ENCODE measurements at places on chromosomes 1 and 21. TPM values are rescaled to one million over a fixed set of nuclear protein-coding genes. Genes with fewer than 3 reads are reported as not detected.

ASTN1 gene
- total RNA-seq, result 0.23 TPM

SMPDL3B gene
- 17.2 TPM for total RNA-seq

ANGPTL3 gene
- not detected for total RNA-seq

UHMK1 gene
- total RNA-seq, result 37.6 TPM

LCE1A gene
- total RNA-seq, result not detected

ZC3H12A gene
- total RNA-seq, result 16.0 TPM

LAMTOR2 gene
- total RNA-seq, result 94.8 TPM

NCMAP gene
- total RNA-seq, result 0.80 TPM

DISC1 gene
- total RNA-seq, result 4.0 TPM

S100A14 gene
- 11.2 TPM for total RNA-seq

- no peak for DNase-seq
Measured at GRCh38 chr1:19672237-19672636, 7.6 kb downstream of the HTR6 start.

GRCh38 chr1:17844185-17844826 is 89.2 kb downstream of the ACTL8 start:
- no peak for DNase-seq

DNA sequence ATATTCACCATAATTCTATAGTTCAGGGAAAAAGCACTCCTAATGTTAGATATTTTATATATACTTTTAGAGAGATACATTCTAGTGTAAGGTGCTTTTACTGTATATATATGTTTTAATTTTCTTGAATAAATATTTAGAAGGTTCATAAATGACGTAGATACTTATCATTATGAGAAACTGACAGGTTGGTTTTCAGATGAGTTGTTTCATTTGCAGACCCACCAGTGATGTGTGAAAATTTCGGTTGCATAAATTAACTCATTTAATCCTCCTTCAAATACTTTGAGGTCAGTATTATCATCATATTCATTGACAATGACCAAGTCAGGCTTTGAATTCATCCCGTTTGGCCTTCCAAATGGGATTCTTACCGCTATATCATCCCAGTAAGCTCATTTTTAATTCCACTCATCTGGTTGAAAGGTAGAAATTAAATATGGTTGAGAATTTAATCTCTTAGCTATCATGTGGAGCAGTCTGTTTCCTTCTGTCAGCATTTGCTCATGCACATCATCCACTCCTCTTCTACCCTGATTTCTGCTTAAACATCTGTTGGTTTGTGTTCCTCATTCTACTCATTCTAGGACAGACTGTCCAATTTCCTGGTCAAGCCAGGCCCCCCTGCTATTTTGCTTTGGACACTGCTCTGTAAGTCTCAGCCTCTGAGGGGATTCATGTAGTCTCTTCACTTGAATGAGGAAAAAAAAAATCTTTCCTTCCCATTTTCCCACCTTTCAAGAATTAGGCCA is 1156.6 kb downstream of the PLA2G4A start:
- no peak for DNase-seq

- no peak for DNase-seq
Measured at GRCh38 chr21:35349376-35350080, 300.4 kb upstream of the RUNX1 start.

GRCh38 chr1:16441282-16441665 is 750 bp downstream of the NECAP2 start:
- DNase-seq, result no peak

GRCh38 chr1:59169703-59170102 is 127.2 kb upstream of the FGGY start:
- DNase-seq, result no peak

- no peak for DNase-seq
Measured at GRCh38 chr1:24859063-24860010, 70.7 kb downstream of the RUNX3 start.

DNA sequence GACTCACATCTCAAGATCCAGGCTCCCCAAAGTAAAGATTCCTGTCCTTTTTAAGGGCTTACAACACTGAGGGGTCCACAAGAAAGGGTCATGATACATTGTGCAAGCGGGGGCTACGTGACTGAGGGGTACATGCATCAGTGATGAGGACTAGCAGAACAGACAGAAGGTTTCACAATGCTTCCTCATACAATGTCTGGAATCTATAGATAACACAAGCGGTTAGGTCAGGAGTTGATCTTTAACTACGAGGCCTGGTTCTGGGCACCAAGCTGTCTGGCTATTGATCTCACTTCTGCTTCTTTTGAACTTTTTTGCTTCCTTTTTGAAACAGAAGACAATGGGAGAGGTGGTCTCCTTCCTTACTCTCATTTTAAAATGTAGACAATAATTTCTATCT is 718.6 kb downstream of the AMY1C start:
- no peak for DNase-seq

- no peak for DNase-seq
Measured at GRCh38 chr1:35220976-35221375, 28.0 kb upstream of the SFPQ start.

- no peak for DNase-seq
Measured at GRCh38 chr1:33393524-33393923, 37.4 kb downstream of the PHC2 start.

GRCh38 chr1:243979396-243979795 is 71.7 kb upstream of the ZBTB18 start:
- no peak for DNase-seq

DNA sequence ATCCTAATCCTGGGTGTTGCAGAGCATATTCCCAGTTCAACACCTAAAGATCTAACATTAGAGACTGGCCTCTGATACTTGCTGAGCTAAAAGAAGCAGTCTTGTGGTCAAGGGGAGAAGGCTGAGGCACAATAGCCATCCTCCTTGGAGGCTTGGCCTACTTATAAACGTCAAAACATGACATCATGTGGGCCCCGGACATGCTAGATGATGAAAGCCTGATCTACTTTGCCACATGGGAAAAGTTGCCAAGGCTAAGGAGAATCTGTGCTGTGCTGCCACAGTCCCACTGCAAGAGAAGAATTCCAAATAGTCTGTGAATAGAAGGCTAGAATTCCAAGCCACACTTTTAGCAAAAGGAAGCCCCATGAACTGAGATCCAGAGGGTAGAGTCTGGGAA is 43.9 kb upstream of the SAMD13 start:
- DNase-seq, result no peak

DNA sequence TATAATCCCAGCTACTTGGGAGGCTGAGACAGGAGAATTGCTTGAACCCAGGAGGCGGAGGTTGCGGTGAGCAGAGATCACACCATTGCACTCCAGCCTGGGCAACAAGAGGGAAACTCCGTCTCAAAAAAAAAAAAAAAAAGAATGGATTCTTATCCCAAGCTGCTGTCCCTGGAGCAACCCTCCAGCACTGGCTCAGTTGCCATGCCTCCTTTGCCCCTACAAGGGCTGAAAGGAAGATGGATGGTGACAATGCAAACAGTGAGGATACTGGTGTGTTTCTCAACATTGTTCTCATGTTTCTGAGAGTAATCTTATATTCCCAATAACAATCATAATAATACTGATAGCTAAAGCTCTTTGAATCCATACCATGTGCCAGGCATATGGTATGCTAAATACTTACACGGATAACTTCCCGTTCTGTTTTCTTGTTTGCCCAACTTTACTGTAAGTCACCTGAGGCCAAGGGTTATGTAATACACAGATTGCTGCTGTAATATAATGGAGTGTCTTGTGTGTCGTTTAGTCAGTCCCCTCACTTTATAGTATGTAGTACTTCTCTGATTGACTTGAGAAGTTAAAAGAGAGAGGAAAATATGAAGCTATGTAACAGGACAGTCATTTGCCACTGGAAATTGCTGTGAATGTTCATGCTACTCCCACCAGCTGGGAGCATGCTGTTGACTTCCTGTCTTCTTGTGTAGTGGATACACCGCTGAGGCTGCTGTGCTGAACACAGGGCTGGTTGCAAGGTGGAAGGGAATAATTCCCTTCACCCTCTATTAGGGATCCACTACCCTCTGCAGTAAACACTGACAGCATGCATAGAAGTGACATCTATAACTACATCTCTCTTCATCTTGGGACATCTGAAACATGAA is 153.6 kb downstream of the CNIH3 start:
- DNase-seq, result no peak

GRCh38 chr1:186869526-186870228 is 40.9 kb downstream of the PLA2G4A start:
- DNase-seq, result no peak

DNA sequence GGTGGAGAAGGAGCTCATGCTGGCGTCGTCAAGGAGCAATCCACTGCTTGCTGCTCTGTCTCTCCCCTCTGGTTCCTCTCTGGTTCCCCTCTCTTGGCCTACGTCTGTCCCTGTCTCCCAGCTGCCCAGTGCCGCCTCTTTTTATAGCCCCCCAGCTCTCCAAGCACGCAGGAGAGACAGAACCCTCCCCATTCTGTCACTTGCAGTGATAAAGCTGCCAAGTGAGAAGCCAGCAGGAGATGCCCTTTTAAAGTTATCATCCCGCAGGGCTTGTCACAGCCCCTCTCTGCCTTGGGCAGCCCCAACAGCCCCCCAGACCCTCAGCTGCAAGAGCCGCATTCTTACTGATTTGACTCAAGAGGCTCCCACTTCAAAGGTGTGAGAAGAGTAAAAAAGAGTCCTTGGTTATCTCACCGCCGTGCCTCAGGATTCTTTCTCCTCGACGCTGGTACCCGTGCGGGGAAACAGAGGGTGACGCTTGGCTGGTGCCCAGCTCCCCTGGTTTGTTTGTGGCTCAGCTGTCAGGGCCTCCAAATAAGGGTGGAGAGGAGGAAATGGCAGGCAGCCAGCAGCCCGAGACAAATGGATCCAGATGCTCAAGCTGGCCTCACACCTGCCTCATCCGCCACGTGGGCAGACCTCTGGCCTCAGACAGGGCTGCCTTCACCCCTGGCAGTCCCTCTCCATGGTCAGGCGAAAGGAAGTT is at the start of gene NPPA:
NPPA (minus strand) TSS at position 117 of the 706 bp plus-strand sequence; CDS start at position 18, 99 bp downstream.
- DNase-seq, result no peak

DNA sequence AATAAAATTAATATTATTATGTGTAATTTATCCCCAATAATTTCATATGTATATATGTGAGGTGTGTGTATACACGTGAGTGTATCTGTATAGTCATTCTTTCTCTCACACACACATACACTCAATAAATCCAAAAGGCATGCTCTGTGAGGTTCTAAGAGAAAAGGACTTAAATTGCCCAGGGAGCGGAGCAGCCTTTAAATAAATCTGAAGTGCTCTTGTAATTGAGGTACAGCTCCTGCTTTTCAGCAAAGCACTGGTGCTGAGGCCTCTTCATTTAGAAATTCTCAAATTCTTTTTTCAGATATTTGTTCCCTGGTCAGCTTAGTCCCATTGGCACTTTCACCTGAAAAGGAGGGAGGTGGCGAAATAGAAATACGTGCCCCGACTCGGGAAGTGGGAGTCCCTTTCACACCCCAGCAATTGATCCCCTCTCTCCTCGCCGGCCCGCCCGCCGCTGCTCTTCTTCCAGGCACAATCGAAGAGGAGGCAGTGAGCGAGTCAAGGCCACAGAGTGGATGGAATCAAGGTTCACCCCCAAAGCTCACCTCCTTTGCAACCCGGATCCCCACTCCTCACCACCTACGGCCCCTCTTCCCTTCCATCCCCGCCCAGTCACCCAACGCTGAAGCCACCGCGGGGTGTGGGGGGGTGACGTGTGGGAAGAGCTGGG is 944 bp downstream of the PLPPR5 start:
- no peak for DNase-seq

GRCh38 chr1:96355521-96355920 is 366.1 kb upstream of the PTBP2 start:
- no peak for DNase-seq

- no peak for DNase-seq
Measured at GRCh38 chr1:4681026-4681425, 26.6 kb downstream of the AJAP1 start.

GRCh38 chr21:38956007-38956406 is 150.3 kb downstream of the ETS2 start:
- DNase-seq, result no peak

- no peak for DNase-seq
Measured at GRCh38 chr1:178093951-178094738, at the start of gene RASAL2. Gene RASAL2, plus strand, starts transcription at chr1:178094104. Its CDS starts 389 bp downstream, at chr1:178094493.

DNA sequence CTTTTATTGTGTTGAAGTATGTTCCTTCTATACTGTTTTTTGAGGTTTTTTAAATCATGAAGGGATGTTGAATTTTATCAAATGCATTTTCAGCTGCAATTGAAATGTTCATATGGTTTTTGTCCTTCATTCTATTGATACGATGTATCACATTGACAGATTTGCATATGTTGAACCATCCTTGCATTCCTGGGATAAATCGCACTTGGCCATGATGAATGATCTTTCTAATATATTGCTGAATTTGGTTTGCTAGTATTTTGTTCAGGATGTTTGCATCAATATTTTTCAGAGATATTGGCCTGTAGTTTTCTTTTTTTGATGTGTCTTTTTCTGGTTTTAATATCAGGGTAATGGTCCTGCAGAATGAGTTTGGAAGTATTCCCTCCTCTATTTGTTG is 214.0 kb downstream of the LMO4 start:
- DNase-seq, result no peak

Data from epithelial cell of proximal tubule (primary cell).